Fibroblast of mammary gland (primary cell): ENCODE measurements at places on chromosomes 2 and 18.

DNA sequence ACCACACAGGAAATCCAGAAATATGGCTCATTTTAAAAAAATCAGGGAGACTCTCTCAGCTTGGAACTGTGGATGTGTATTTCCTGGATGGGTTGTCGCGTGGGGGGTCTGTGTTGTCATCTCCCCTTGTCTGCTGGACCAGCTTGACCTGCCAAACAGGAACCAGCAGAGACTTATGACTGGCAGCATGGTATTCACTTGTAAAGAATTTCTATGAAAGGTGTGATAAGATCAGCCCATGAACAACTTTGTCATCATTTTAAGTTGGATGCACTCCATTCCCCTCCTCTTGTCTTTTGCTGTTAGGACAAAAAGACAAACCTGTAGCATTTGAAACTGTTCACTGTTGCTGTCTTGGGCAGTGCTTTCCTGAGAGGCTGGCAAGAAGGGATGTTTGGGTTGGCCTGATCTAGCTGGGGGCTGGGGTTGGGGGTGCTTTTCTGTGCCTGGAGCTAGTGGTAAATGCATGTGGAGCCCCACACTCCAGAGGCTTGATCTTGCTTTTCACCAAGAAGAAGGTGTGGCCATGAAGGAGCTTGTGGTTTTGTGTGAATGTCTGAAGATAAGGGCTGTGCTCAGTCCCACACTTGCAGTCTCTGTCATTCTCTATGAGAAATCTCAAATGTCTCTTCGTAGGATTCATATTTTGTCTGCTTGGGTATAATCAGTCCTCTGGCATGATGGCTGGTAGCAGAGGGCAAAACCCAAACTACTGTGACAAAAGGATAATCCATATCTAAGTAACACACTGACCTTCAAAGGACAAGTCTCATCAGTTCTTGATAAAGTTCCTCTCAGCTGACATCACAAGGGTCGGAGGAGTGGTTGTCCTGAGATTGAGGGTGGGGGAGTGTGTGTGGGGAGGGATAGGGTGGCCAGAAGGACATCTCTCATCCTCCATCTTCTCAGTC is 39.0 kb downstream of the RALB start:
- no peak for DNase-seq

DNA sequence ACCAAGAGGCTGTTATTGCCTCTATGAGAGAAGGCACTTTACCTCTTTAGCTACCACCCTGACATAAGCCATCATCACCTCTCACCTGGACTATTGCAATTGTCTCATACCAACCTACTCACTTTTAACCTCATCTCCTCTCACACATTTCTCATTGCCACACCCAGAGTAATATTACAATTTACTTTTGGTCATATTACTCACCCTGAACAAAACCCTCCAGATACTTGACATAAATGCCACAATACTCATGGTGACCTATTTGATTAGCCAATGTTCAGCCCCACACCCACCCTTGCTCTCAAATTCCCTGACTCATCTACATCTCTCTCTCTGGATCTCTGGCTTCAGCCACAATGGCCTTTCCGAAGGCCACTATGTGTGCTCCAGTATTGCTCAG is 90.9 kb upstream of the CDH7 start:
- DNase-seq: no peak

DNA sequence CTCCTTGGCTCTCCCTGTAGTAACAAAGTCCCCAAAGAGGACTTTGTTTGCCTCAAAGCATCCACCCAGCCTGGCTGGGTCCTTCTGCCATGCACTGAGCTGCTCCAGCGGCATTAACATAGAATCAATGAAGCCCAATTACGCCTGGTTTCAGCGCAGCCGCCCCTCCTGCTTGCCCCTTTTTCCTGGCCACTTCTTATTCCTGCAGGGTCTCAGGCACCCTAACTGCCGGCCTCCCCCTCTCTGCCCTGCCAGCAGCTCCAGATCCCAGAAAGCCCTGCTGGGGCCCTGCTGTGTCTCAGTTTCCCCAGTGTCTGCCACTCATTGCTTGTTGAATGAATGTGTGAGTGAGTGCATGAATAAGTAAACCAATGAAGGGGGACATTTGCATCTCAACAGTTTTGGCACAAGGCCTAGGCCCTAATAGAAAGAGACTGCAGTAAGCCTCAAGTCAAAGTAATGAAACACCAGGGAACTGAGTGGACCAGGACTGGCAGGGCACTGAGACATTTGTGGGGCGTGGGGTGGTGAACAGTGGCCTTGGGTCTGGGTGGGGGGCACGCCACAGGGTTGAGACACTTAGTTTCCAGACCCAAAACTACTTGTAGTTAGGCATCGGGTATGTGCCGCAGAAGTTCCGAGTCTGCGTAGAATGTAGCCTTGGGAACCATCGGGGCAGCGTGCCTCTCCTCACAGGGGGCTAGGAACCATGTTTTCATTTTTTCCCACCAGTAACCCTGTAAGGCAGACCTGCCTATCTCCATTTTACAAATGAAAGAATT is 60.6 kb downstream of the SMAD7 start:
- no peak for DNase-seq

DNA sequence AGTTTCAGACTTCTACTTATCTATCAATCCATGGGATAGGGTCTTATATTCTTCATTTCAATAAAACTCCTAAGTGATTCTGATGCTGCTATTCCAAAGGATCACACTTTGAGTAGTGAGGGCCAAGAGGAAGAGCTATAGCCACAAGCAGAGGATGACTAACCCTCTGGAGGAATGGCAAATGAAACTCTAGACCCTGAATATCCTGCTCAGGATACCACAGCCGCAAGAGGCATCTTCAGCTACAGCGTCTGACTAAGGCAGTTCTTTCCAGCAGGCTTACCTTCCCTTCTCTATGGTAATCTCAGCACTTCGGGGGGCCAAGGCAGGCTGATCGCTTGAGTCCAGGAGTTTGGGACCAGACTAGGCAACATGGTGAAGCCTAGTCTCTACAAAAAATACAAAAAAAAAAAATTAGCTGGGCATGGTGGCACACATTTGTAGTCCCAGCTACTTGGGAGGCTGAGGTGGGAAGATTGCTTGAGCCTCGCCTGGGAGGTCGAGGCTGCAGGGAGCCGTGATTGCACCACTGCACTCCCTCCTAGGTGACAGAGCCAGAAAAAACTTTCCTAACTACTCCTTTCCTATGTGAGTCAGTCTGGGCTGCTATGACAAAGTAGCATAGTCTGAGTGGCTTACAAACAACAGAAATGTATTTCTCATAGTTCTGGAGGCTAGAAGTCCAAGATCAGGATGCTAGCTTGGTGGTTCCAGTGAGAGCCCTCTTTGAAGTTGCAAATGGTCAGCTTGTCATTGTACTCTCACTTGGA is 371.9 kb downstream of the IRS1 start:
- peak; percentile 96 for DNase-seq

- no peak for DNase-seq
Observed at GRCh38 chr2:222606306-222606705, 49.6 kb downstream of the FARSB start.

DNA sequence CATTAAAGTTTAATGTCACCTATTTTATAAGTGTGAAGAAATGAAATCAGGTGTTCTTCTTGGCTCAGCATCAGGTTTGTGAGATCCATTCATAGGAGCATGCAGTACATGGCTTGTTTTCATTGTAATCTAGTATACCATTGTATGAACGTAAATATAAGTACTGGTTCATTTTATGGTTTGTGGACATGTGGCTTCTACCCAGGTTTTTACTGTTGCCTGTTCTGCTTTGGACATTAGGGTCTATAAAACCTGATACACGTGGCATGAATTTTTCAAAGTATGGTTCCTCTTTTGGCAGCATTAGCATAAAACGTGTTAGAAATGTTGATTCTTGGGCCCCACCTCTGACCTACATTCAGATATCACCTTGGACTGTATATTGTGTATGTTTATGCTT is 175.5 kb downstream of the PRPF40A start:
- no peak for DNase-seq

DNA sequence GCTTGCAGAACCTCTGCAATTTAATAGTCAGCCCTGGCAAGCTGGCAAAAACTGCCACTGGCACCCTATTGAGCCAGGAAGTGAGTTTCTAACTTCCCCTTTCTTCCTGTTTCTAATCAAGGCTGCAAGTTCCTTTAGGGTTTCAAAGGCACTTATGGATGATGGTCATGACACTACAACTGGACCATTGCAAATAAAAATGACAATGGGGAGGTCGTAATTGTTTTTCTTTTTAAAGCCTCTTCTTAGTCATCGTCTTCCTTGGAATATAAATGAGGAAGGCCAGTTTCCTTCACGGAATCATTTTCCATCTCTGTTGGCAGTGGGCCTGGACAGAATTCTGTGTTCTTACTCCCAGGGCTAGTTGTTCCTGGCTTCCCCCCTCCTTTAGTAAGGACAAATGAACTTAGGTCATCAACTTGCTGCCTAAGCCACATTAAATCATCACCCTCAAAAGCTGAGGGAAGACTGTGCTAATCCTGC is 35.8 kb downstream of the SH3RF3 start:
- DNase-seq: peak; percentile 94

DNA sequence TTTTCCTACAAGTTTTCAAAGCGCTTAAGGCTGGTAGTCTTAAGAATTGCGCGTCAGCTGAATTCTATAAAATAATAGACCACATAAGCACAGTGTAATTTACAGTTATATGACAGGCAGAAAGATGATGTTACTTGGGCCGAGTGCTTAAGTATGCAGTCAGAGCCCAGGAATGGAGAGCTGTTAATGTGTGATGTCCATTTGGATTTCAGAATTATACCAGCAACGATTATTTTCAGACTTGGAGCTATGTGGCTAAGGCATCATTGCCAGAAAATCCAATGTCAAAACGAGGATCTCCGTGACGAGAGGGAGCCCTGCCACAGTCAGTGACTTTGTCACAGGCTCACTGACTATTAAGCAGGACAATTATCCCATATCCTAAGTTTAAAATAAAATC is 3.4 kb downstream of the KLF7 start:
- DNase-seq: peak; percentile 57

- peak; percentile 98 for DNase-seq
Observed at GRCh38 chr2:206915121-206915520, 24.2 kb upstream of the CPO start.

DNA sequence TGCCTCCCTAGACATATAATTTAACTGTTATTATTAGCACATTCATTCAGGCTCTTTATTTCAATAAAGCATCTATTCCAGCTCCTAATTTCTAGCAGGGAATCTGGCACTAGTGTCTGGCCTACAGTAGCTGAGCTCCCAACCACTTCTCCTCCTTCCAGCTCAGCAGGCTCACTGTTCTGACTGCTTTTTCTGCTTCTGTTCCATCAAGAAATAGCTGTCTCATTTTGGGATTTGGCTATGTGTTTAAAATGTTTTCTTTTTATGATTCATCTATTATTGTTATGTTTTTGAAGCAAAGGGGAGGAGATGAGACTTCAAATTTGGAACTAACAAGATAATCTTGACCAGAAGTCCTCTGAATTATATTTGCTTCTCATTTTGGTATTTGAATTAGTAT is 172.7 kb upstream of the SMAD7 start:
- DNase-seq: peak; percentile 13

- DNase-seq: peak; percentile 23
Observed at GRCh38 chr2:26268213-26268612, 23.5 kb downstream of the HADHB start.

DNA sequence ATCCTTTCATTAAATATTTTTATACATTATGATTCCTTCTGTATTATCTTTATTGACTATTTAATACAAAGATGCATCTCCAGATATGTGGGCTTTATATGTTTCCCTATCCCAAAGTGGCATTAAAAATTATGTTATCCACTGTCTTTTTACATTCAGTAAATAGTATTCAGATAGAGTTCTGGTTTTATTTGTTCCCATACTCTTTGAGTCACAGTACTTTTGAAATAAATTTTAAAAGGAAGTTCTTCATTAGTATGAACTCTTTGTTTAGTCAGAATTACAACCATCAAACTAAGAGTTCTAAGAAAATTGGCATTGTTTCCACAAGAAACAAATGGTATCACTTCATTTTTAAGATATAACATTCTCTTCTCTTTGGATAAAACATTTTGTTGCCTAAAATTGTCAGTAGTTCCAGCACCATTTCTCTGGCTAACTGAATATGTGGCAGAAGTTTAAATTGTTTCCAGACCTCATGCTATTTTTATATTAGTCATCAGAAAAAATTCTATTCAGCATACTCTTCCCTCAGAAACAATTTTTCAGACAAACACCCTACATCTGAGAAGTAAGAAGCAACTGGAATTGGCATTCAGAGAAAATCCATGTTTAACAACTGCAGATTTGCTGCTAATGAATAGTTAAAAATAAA is 88.5 kb upstream of the COL5A2 start:
- peak; percentile 83 for DNase-seq

DNA sequence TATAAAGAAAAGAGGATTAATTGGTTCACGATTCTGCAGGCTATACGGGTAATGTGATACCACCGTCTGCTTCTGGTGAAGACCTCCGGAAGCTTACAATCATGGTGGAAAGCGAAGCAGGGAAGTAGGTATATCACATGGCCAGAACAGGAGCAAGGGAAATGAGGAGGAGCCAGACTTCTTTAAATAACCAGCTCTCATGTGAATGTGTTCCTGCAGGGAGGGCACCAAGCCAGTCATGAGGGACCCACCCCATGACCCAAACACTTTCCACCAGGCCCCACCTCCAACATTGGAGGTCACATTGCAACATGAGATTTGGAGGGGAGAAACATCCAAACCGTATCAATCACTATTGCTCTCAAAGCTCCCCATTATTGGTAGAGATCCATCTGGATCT is 61.8 kb downstream of the EFEMP1 start:
- DNase-seq: peak; percentile 59

- no peak for DNase-seq
Observed at GRCh38 chr18:7485616-7486015, 81.5 kb upstream of the PTPRM start.

DNA sequence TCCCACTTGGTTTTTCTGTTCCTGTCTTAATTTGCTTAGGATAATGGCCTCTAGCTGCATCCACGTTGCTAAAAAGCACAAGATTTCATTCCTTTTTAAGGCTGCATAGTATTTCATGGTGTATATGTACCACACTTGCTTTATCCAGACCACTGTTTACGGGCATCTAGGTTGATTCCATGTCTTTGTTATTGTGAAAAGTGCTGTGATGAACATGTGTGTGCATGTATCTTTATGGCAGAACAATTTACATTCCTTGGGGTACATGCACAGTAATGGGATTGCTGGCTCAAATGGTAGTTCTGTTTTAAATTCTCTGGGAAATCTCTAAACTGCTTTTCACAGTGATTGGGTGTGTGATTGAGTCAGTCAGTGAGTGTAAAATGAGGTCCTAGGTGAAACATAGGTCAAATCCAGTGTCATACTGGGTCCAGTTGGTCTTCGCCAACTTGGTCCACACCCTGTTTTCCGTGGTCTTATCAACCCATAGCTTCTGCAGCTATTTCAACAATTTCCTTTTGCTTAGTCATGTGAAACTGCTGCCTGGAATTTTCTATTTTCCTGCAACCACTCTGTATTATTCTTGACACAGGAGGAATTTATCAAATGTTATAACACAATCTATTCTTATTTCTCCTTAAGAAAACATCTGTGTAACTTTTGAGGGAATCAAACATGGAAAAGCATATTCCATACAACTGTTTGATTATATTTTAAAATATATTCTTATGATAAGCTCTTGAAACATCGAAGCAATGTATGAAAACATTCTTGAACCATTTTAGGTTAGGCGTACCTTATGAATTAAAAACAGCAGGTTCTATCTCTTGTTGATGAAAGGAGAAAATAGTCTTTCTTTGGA is 82.9 kb downstream of the ADCYAP1 start:
- DNase-seq: peak; percentile 47

- no peak for DNase-seq
Observed at GRCh38 chr18:25243257-25243656, 108.7 kb downstream of the ZNF521 start.
